Dorsolateral prefrontal cortex (tissue), 122 donors: ENCODE measurements at places on chromosomes 7 and 10. TPM values are rescaled to one million over a fixed set of nuclear protein-coding genes. Genes with fewer than 3 reads are reported as not detected.

- DNase-seq: no peak
Observed at GRCh38 chr7:51314726-51315125, 1.9 kb downstream of the COBL start.

The GIMAP1 gene
- total RNA-seq: 1.3 TPM

The ITGA8 gene
- 9.0 TPM for total RNA-seq

The PRR15 gene
- 0.32 TPM for total RNA-seq

- no peak for DNase-seq
Observed at GRCh38 chr10:51124852-51125251, 50.6 kb downstream of the PRKG1 start.

GRCh38 chr10:132685101-132685891 is 100.7 kb downstream of the NKX6-2 start:
- DNase-seq: peak; percentile 84

DNA sequence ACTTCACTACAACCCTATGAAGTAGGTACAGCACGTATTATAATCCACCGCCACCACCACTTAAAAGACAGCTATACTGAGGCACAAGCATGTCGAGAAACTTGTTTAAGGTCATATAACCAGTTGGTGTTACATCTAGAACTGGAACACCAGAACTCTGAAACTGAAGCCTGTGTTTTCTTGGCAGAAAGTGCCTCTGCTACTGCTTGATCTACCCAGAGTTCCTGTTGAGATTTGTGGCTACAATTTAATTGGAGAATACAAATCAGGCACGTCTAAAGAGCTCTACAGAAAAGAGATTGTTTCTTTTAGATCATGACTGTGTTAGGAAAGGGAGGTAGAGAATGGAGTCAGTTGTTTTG is 4.3 kb upstream of the ADD3 start:
- DNase-seq: no peak
